ENCODE measurements at places on chromosomes 7 and 10.

DNA sequence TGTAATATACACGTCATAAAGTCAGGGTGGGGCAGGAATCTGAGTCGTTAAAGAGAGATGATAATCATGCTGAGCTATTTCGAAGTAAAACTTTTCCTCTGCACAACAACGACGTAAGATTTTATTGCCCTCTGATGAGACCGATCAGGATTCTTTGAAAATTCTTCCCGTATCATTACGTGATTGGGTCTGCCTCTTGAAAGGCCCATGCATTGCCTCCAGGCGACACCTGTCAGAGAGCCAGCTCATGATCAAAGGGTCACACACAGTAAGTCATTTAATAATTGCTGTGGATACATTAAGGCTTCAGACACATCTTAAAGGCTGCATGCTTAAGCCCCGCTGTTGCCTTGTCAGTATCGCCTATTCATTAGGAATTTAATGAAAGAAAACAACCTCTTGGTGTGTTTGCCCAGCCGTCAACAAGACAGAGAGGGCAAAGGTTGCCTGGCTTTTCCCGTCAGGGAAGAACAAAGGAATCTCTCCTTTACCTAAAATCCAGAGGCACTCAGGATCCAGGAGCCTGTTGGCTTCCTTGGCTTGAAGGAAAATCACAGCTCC is 189.0 kb upstream of the SH2B2 start:
- DNase-seq = no peak

- no peak for DNase-seq
These were observed 79.5 kb upstream of the PCBD1 start for GRCh38 chr10:70967591-70968587.

DNA sequence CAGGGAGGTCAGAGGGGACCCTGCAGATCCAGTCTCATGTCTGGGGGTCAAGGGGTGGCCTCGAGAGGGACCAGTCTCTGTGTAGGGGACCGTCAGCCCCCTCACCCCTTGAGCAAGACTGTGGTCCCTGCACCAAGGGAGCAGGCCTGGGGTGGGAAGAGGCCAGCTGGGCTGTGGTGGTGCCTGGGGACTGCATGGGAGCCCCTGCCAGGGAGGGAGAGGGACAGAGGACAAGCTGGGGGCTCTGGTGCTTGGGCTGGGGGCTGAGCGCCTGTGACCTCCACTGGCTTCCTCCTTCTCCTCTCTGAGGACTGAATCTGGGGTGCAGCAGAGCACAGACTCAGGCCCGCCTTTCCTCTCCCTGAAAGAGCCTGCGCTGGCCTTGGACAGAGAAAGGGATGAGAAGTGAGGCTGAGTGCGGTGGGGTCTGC is 771 bp upstream of the PILRB start:
- DNase-seq = peak; percentile 36

DNA sequence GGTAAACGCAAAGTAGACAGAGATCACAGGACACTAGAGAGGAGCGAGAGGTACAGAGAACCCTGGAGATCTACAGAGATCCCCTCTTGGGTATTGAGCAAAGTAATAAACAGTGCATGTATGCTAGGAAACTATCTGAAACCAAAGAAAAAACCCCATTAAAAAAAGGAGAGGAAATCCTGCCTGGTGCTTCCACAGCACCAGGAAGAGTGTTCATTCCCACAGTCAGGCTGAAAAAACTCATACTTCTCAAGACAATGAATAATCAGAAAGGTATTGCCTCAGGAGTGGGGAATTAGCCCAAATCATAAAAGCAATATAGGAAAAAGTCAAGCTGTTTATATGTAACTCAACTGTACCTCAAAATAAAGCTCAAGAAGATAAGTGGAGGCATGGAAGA is 59.1 kb downstream of the ANKRD26 start:
- no peak for DNase-seq

DNA sequence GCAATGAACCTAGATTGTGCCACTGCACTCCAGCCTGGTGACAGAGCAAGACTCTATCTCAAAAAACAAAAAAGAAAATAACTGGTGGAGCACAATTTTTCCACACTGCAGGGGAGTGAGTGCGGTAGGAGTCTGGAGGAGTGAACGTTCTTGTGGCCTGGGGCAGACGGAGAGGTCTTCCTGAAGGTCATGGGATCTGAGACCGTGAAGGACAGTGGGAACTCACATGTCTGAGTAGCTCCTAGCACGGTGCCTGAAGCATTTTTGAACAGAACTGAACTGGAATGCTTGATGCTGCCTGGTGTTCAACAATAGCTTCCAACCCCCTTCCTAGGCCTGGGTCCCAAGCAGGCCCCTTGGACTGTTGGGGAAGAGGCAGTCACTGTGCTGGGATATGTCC is 84.3 kb upstream of the PODXL start:
- no peak for DNase-seq

DNA sequence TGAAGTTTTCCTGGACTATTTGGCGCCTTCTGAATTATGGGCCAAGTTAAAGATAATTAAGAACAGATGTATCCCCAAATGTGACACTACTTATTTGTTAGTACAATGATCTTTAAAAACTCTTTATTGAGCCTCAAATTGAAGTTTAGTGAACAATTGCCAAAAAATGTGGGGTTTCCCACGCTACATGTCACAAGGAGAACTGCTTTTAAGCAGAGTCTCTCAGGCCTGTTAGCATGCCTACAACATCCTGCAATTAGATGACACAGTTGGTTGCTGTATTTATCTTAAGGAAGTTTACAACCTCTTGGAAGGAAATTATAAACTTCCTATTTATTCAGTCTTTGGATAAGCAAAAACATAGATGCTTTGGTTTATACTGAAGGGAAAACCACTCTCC is 733.0 kb downstream of the TNS3 start:
- no peak for DNase-seq

- DNase-seq = no peak
These were observed 69.7 kb downstream of the MGAM2 start for GRCh38 chr7:142181211-142181610.

DNA sequence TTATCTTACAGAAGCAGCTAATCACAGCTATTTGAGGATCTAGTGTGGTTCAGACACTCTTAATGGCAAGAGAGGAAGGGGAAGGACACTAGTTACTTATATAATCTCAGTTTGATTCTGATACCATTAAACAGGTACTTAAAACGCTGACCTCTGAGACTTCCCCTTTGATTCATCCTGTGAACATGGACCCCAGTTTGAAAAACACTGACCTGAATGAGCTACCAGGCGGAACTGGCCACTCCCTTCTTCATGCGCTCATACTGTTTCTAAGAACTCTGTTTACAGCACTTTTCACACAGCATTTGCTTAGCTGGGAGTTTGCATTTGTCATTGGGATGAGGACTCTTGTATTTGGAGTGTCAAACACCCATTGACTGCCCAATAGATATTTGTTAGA is 45.7 kb downstream of the BEND7 start:
- no peak for DNase-seq

DNA sequence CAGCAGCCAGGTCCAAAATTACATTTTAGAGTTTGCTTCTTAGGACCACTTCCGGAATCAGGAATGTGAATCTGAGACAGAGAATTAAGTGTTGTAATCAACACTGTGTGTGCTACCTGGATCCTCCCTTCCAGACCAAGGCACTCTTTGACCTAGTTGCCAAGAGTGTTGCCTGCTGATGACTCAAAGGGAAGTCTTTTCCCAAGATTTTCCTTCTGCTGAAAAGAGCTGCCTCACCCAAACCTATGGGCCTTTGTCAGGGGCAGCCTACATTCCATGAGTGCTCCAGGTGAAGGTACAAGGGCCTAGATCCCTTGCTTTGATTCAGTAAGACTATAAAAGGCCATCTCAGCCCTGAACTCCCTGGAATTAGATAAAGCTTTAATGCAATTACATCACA is 712.5 kb upstream of the ANKRD30A start:
- DNase-seq = no peak

- DNase-seq = no peak
These were observed 182.8 kb downstream of the PKD1L1 start for GRCh38 chr7:47765373-47765979.

DNA sequence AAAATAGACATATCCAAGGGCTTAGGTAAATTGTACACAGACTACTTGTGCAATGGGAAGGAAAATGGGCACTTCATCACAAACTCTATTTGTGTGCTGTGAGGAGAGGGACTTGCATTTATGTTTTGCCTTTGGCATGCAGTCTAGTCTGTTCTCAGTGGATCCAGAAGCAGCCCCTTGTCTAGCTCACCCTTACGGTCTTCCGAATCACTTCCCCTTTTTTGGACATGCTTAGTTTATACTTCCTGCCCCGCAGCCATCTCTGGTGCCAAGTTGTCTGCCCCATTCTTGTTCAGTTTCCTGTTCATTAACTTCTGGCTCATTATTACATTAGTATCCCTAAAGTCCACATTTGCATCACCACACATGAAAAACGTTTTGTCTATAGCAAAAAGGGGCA is 161.6 kb downstream of the NRCAM start:
- no peak for DNase-seq

- DNase-seq = no peak
These were observed 350.6 kb upstream of the MKI67 start for GRCh38 chr10:128476845-128477244.

DNA sequence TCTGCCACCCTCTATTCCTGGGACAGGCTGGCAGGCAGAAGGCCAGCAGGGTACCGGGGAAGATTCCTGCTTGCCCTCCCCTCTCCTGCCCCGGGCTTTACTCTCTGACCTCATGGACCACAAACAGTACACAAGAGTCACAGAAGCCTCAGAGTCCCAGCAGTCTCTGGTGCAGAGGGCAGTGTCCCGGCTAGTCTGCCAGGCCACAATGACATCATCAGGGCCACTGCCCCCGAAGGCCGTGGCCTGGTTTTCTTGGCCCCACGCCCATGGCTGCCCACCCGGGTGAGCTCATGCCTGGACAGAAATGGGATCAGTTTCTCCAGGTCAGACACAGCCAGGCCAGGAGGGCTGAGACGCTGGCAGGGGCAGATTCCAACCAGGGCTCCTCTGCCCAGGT is 91.9 kb downstream of the MYL10 start:
- DNase-seq = no peak

DNA sequence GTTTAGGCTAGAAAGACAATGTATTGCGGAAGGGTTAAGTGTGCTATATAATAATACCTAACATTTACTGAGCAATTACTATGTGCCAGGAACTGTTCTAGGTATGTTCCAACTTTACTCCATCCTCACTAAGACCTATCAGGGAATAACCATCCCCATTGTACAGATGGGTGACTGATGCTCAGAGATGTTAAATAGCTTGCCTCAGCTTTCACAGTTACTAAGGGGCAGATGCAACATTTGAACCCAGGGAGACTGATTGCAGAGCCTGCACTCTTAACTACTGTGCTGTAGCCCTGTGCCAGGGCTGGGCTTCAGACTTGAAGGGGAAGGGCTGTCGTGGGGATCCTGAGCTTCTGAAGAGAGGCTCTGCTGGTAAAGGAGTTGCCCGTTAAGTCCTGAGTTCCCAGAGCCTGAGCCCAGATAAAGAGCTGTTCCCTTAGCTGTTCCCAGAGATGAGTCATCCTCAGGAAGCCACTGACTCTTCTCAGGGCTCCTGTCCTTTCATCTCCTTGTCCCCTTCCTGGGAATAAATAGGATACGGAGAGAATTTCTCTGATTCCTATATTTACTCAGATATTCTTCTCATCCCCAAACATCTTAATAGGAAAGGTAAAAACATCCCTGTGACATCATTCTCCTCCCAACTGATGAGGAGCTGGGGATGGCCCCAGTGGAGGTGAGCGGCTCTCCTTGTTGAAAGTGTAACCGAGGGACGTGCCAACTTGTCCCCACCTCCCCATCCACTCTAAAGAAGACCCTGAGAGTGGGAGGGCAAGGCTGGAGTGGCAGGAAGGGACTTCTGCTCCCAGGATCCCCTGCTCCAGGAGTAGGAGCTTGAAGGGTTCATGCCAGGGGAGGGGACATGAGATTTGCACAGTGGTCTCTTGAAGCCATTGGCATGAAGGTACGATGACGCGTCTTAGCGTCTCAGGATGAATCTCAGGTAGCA is 28.0 kb upstream of the HABP2 start:
- no peak for DNase-seq

DNA sequence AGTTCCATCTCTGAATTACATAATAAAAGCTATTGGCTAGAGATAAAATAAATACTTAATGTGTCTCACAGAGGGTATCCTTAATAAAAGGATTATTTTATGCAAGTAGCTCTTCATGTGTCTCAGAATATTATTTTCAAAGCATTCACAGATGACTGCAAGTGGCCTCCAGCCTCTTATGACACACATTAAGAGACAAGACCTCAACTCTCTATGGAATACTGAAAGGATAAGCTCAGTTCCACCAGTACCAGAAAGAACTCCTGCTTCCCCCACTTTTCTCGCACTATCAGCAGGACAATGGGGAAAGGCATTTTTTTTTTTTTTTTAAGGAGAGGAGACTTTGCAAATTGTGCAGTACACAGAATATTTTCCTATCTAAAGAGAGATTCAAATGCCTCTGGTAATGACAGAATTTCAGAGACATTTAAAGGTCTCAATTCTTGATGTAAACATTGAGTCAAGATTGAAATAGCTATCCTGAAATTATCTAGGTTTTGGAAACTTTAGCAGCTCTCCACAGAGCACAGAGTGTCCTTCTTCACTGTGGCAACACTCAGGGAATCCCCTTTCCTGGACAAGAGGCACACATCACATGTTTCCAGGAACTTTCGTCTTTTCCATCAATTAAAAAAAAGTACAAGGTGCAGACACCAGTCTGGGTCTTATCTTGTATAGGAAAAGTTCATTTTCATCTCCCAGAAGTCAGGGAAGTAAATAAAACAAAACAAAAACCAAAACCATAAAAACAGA is 122.0 kb upstream of the ANK3 start:
- DNase-seq = no peak

GRCh38 chr10:23826421-23826820 is 382.5 kb upstream of the KIAA1217 start:
- DNase-seq = peak; percentile 22

DNA sequence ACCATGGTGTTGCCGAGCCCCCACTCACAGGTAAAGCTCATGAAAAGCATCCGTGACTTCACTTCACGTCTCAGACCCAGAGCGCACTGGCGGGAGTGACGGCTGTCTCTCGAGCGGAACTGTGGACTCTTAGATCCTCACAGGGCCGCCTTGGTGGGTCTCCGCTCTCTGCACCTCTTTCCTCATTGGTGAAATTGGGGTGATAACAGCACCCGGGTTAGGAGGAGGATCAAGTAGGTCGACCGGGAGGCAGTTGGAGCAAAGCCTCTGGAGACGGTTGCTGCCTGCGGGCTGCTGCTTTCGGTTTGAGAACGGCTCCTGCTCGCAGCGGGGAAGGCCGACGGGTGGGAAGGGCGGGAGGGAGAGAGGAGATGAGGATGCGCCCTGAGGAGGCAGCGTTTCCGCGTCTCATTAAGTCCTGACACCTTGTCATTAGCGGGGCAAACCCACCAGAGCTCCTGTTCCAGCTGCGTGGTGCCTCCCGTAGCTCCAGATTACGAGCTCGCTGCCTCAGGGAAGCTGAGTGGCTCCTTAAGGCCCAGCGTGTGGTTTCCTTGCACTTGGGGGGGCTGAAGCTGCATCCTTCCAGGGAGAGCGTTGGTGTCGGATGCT is 51.9 kb upstream of the CFAP46 start:
- no peak for DNase-seq

GRCh38 chr7:77651575-77652162 is 44.6 kb upstream of the RSBN1L start:
- DNase-seq = no peak

All from heart left ventricle (tissue), 16 donors.